ENCODE measurements at places on chromosomes 3 and 15. TPM values are rescaled to one million over a fixed set of nuclear protein-coding genes. Genes with fewer than 3 reads are reported as not detected.

CLEC3B gene
- 119 TPM for total RNA-seq

SERPINI2 gene
- not detected for total RNA-seq

AGTR1 gene
- total RNA-seq: 15.6 TPM

IL16 gene
- 6.7 TPM for total RNA-seq

CISH gene
- total RNA-seq: 3.1 TPM

DNAH12 gene
- total RNA-seq: not detected

Measured in pericardium fibroblast (primary cell).